NCI-H1092 (cell line): ENCODE measurements at places on chromosomes 5 and 9.

DNA sequence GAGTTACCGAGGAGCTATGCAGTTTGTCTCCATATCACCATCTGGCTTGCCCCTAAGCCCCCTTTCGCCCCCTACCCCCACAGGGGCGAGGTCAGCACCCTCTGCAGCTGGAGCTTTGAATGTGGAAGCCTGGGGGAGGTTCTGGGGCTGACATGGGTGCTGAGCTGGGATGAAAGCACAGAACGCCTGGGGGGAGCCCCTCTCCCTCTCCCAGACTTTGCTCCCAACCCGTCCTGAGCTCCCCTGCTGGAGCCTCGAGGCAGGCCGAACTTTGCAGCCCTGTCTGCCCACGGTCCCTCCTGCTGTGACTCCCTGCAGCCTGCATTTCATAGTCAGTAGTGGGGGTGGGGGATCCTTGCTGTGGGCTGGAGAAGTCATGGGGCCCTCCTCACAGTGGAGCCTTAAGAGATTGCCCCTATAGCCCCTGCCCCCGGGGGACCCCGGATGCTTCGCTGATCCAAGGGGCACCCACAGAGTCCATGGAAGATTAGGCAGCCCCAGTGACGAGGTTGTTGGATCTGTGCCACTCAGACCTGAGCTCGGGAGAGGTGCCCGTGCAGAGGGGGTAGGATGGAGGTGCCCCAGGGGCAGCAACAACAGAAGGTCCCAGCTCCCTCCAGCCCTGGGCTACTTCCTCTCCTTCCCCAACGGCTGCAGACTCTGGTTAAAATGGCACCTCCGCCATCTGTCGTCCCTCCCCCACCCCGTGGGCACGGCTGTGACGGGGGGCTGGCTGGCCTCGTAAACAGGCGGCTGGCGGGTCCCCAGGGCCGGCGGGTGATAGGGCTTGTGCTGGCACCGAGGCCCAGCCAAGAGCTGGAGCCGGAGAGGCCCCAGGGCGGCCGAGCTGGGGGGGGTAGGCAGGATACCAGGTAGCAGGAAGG lies 162.0 kb downstream of the C9orf50 start:
- peak; percentile 74 for DNase-seq

DNA sequence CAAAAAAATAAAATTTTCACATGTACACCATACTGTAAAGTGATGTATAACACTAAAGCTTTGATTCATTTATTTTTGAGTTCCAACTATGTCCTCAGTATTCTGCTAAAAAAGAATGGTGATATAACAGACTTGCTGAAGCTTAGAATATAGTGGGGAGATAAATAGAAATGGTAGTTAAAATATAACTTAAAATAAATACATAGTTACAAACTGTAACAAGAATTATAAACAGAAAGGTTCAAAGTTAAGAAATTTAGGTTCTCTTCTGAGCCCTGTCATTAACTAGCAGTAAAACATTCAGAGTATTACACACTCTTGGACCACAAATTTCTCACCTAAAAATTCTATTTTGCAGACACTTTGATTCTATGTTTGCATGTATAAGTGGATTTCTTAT lies 392.1 kb downstream of the ANXA1 start:
- DNase-seq = no peak

- peak; percentile 69 for DNase-seq
Observed at GRCh38 chr9:93193388-93194220, 9.7 kb downstream of the WNK2 start.

- DNase-seq = no peak
Observed at GRCh38 chr9:126463426-126463825, 136.8 kb downstream of the MVB12B start.

DNA sequence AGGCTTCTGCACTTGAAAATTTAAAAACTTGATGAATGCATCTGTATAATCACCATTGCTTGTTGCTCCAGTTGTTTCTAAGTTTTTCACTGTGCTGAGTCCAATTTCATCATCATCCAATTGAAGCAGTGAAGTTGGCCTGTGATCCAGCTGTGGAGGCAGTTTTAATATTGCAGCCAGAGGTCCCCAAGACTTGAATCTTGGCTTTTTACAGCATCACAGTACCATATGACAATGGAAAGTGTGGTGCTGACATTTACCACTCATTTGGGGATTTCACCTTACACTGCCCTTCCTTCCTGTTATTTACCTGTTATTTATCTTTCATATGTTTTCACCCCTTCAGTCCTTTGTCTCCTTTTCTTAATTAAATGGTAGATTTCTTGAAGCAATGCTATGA lies 76.2 kb upstream of the SPIN1 start:
- DNase-seq = no peak

DNA sequence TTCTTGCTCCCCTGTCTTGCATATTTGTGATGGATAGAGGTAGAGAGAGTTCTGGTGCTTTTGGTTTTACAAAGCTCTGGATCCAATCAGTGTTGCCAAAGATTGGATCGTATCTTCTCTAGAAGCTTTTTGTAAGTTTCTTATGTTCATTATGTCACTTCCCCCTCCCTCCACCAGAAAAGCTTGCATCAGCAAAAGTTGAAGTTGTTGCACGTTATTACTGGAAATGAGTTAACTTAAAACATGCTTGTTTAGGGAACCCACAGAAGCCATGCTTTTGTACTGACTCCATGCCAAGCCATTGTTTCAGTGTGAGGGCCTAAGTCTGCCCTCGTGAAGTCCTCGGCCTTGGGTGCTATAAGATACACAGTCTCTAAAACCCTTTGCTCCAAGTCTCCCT lies 186.5 kb downstream of the ERCC6L2 start:
- no peak for DNase-seq

DNA sequence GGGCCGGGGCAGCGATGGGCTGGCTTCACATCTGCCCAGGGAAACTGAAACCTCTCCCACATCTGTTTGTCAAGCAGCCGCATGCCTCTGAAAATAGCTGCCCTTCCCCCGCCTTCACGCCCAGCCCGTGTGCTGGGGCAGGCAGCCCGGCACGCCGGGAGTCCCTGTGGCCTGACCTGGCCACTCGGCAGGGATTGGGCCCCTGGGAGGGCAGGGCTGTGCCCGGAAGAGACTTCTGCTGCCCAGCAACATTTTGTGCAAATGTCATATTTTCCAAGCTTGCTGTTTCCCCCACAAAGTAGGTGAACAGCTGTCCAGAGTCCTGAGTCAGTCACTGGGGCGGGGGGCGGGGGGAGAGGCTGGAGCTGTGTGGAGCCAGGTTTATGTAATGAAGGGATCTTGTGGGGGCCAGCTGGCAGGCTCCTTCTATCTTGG lies 8.2 kb downstream of the COL27A1 start:
- DNase-seq = no peak

DNA sequence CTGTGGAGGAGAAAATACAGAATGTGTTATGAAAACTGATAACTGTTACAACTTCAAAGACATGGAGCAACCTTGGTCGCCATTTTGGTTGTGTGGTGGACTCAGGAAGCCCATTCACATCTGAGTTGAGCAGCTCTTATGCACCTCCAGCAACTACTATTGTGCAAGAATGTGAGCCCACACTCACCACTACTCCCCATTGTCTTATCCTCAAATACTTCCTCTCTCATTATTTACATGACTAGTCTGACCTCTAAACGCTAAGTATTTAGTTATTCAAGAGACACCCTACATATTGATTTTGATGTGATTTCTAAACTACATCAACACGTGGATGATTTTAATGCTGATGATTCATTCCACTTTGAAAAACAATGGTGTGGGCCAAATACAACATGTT lies 516.6 kb upstream of the CLINT1 start:
- no peak for DNase-seq
